ENCODE measurements at places on chromosomes 4 and X.

- no peak for DNase-seq
Measured at GRCh38 chrX:21802839-21803238, 36.6 kb upstream of the MBTPS2 start.

GRCh38 chr4:170005472-170005871 is 20.7 kb downstream of the MFAP3L start:
- DNase-seq, result no peak

- no peak for DNase-seq
Measured at GRCh38 chr4:64883087-64883807, 474.0 kb upstream of the TECRL start.

GRCh38 chrX:24259544-24260240 is 54.2 kb downstream of the SUPT20HL2 start:
- no peak for DNase-seq

DNA sequence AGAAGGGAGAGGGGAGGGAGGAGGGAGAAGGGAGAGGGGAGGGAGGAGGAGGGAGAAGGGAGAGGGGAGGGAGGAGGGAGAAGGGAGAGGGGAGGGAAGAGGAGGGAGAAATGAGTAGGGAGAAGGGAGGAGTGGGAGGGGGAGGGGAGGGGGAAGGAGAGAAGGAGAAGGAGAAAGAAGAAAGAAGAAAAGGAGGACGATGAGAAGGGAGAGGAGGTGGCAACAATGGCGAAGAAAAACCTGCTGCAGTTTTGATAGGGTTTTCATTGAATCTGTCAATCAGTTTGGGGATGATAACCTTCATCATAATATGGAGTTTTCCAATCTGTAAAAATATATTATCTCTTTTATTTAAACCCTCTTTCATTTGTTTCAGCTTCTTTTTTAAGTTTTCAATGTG is 185.2 kb downstream of the ADAM29 start:
- DNase-seq, result no peak

GRCh38 chrX:112148397-112148796 is 65.8 kb upstream of the TRPC5 start:
- DNase-seq, result no peak

- DNase-seq, result no peak
Measured at GRCh38 chrX:121084903-121085611, 37.6 kb downstream of the GLUD2 start.

DNA sequence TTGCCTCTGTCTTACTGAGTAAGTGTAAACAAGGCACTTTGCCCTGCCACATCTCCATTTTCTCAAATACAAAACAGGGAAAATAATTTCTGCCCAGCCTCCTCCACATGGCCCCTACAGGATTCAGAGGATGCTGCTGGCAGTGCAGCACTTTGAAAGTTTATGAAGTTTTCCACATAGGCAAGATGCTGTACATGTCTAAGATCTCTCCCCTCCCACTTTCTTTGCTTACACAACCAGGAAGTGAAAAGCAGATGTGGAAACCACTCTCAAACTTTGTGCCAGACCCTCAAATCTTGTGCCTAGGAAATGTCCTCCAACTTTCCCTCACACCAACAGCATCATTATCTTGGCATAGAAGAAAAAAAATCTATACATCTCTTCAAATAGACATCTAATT is 257.0 kb upstream of the LDB2 start:
- no peak for DNase-seq

DNA sequence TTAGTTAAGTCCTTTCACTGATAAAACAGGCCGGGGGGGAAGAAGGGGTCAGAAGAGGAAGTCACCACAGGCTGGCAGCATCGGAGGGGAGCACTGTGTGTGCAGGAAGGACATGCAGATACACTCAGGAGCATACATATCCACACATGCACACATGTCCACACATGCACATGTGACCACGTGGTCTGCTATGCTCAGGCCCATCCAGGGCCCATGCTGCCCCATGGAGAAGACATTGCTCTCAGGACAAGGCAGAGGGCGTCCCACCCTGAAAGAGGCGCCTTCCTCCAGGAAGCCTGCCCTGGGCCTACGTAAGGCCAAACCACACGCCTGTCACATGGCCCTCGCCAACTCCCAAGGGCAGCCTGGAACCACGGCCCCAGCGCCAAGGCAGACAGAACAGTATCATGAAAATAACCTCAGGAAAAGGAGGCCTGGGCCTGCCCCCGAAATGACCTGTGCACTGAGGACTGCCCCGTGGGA is 15.8 kb downstream of the WDR1 start:
- DNase-seq, result no peak

DNA sequence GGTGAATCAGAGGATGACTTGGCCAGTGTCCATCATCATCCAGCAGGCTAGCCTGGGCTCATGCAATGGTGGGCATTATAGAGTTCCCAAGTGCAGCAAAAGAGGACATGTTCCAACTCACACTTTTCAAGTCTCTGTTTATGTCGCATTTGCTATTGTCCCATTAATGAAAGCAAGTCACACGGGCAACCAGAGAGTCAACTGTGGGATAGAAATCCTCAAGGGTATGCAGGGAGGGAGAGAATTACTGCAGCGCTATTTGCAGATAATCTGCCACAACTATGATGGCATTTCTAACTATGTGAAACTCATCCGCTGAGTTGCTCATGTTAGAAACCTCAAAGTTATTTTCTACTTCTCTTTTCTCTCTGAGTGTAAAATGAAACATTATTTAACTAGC is 78.5 kb upstream of the TAB3 start:
- DNase-seq, result no peak

- no peak for DNase-seq
Measured at GRCh38 chr4:189840356-189840755, 100.3 kb upstream of the FRG1 start.

DNA sequence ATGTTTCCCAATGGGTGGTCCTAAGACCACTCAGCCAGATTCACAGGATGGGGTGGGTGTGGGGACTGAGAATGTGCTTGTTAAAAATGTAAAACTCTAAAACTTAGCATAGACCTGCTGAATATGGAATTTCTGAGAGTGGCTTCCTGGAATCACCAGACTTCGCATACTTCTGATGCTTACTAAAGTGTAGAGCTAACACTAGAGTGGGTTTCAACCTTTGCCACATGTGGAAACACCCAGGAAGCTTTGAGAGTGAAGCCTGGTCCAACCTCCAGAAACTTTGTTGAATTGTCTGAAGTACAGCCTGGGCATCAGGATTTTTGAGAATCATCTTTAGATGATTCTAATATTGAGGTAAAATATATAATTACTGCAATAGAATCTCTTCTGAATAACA is 167.8 kb upstream of the EDNRA start:
- DNase-seq, result no peak

GRCh38 chr4:48197643-48198237 is 63.7 kb upstream of the TXK start:
- no peak for DNase-seq

GRCh38 chrX:33204889-33205288 is 6.5 kb downstream of the DMD start:
- DNase-seq, result no peak

DNA sequence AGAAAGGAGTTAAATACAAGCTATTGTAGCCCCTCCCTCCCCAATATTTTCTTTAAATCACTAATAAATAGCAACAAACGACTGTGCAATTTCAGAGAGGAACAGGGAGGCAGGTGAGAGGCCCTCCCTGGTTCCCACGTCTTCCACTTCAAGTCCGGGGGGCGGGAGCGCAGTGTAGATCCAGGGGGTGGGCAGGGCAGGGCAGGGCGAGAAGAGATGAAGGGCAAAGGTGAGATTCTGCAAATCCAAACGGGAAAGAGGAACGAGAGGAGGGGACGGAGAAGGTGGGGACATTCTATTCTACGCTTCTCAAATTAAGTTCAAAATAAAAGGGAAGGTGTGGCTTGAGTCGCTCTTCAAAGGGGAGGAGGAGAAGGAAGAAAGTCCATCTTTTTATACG is 6.8 kb downstream of the NKX6-1 start:
- no peak for DNase-seq

GRCh38 chrX:96906741-96907140 is 23.0 kb downstream of the RPA4 start:
- DNase-seq, result no peak

DNA sequence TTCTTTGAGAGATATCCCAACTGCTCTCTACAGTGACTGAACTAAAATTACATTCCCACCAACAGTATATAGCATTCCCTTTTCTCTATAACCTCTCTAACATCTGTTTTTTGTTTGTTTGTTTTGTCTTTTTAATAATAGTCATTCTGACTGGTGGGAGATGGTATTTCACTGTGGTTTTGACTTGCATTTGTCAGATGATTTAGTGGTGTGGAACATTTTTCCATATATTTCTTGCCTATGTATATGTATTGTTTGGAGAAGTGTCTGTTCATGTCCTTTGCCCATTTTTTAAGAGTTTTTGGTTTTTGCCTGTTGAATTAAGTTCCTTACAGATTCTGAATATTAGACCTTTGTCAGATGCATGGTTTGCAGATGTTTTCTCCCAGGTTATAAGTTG is 9.0 kb downstream of the USO1 start:
- DNase-seq, result no peak

DNA sequence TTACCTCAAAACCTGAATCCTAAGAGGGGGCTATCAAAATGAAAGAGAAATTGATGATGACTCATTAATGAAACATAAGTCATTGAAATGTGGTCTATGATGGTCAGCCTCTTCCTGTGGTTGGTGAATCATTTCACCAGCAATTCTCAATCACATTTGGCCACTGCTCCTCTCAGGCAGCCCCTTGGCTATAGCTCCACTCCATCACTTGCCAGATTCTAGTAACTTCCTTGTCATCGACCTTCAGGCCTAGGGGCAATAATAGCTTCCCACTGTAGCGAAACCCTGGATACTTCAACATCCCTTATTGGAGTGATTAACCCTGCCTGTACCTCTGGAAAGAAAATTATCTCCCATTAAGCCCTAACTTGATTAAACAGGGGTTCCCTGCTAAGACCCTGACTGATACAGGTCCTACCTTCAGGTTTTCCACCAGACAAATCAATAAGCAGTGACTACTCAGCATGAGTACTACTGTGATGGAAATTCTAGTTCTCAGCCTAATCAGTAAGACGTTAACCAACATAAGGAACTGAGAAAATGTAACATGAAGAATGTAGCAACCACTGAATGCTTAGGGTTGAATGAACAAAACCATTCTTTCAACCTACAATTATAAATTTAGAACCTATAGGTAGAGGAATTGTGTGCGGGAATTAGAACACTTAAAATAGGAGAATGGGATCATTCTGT is 30.4 kb downstream of the ADH7 start:
- DNase-seq, result no peak

DNA sequence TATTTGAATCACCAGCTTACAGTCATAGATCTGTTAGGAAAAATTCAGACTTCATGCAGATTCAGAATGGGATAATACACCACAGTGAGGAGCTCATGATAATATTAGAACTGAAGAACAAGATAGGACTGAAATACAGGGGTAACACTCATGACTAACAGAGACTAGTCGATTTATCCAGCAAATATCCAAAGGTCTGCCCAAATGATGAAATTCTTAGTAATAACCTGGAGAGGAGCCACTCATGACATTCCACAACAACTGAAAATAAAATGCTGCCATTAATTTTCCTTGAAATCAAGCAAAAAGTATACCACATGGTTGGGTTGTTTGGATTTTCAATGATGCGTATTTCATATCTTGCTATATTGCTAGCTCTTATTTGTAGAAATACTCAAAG is 903.7 kb upstream of the ADGRL3 start:
- DNase-seq, result no peak

DNA sequence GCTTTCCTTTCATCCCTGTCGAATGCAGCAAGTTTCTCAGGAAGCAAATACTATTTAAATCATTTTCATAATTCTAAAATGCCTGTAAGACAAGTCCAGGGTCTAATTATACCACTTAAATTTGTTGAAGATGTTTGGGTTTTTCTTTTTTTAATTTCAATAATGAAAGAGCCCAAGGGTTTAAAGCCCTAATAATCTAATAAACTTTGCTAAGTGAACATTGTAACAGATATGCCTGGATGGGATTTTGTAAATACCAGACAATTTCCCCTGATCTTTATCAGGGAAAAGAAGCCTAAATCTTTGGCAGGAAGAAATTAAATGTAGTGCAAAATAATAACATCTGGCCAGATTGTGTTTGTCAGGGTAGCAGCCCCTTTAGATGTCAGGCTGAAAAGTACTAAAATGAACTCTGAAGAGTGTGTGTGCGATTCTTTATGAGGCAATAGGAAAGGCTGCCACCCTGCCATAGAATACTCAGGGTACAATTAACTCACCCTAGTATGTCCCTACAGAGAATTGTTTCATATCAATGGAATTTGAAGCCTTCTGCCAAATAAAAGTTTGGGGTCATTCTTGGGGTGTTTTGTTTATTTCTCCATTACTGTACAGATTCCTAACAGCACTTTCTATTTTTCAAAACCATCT is 45.6 kb downstream of the GPC3 start:
- no peak for DNase-seq

DNA sequence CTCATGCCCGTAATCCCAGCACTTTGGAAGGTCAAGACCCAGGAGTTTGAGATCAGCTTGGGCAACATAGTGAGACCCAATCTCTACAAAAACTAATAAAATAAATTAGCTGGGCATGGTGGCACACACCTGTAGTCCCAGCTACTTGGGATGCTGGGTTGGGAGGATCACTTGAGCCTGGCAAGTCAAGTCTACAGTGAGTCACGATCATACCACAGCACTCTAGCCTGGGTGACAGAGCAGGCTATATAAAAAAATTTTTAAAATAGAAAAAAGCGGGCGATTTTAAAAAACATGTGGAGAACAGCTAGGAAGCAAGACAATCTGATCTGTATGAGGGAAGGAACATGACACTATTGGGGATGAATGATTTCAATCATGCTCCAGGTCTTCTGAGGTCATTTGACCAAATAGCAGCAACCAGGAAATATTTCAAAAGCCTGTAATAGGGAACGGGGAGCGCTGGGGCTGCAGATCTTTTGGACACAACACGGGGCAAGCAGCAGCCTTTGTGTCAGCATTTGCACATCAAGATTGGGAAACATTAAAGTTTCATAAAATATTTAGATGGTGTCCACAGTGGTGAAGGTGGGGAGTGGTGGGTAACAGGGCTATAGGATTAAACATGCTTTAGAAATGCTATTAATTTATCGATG is 48.3 kb upstream of the GUCY1A1 start:
- no peak for DNase-seq

DNA sequence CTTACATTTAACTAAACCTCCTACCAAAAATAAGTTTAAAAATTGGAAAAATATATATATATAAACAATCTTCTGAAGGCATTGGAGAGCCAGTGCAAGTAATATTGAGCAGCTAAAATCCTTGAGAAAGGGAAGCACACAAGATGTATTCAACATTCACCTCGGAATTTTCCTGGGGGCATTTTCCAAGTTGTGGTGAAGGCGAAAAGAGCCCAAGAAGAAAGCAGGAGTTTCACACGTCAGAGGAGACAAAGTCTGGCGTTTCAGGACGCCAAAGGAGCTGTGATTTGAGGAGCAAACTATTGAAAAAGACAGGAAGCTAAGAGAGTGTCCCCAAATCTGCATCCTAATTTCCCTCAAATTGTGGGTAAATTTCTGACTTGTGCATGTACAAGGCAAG is 9.1 kb upstream of the GASK1B start:
- no peak for DNase-seq

- DNase-seq, result peak; percentile 3
Measured at GRCh38 chr4:77308843-77309242, 151.8 kb downstream of the CCNG2 start.

GRCh38 chrX:134898440-134898839 is 92.4 kb upstream of the SMIM10 start:
- no peak for DNase-seq

All from left renal pelvis (tissue), 4 donors.